ENCODE measurements at places on chromosomes 6 and 20.

GRCh38 chr6:39729945-39730344 lies 4.7 kb upstream of the KIF6 start:
- no peak for DNase-seq

DNA sequence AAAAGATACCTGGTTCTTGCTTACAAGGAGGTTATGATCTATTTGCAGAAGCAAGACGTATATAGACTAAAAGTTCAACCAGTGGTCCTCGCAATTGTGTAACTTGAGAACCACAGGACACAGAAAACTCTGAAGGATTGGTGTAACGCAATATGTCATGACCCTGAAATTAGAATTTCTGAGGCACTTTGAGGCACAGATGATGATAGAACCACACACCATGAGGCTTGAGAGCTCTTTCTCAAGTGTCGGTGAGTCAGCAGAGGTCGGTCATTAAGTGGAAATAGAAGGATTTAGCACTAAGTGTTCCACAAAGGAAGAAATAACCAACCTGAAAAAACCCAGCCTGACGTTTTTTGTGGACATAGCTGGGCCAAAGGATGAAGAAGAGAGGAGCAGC lies 15.3 kb upstream of the CCN2 start:
- DNase-seq = no peak

GRCh38 chr20:56755201-56755600 lies 126.1 kb downstream of the TFAP2C start:
- DNase-seq = no peak

- no peak for DNase-seq
Measured at GRCh38 chr6:9463311-9463710, 951.6 kb downstream of the TFAP2A start.

GRCh38 chr6:27591699-27592480 lies 119.0 kb upstream of the ZNF184 start:
- peak; percentile 19 for DNase-seq

- no peak for DNase-seq
Measured at GRCh38 chr6:134115715-134116074, 63.3 kb upstream of the SLC2A12 start.

- no peak for DNase-seq
Measured at GRCh38 chr6:90190752-90191395, 105.8 kb downstream of the BACH2 start.

- DNase-seq = no peak
Measured at GRCh38 chr20:3557237-3557785, 86.5 kb downstream of the ATRN start.

GRCh38 chr20:57220337-57221145 lies 45.9 kb downstream of the BMP7 start:
- no peak for DNase-seq

GRCh38 chr6:113862112-113862511 lies 5.0 kb downstream of the MARCKS start:
- DNase-seq = no peak

DNA sequence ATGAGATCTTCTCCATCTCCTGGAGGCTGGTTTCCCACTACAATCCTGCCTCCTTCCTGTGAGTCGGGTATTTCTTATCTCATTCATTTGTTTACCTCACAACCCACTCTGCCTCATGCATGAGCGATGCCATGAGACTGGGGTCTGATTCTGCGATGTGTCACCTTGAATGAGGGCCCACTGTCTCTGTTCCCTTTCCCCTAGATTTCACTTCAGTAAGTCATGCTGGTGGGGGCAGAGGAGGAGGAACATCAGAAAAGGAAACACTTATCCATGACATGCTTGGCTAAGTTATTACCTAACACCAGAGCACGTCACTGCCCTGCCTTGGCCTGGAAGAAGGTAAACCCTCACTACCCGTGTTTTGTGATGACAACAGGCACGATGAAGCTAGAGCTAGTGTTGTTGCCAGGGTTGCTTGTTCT lies 337.4 kb upstream of the PRDM1 start:
- DNase-seq = no peak

DNA sequence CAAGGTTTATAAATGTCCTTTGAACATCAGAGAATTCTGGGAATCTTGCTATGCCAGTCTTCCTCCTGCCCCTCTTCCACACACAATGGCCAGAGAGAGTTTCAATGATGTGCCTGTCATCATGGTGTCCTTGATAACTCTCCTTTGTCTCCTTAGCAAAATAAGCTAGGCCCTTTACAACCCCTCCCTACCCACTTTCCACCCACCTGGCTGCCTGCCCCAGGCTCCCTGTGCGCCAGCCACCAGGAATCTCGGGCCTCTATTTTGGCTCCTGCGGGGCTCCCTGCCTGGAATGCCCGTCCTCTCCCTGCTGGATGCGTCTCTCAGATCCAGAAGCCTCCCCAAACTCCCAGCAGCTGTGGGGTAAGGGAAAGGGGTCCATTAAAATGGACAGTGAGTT lies 60.9 kb downstream of the NCR2 start:
- DNase-seq = no peak

DNA sequence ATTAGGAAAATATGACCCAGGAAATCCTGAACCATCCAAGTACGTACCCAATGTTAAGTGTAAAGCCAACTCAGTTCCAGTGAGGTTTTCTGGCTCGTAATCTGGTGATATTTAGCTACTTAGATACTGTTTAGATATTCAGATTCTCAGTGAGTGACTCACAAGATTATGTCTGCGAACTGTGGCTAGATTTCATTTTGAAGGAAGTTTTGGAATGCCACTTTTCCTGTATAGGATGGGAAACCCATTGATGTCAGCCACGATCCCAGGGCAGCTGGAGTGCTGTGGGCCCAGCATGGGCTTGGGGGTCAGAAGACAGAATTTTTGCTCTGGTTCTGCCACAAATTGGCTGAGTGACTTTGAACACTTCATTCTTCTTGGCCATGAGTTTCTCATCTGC lies 76.3 kb downstream of the TMEM170B start:
- no peak for DNase-seq

DNA sequence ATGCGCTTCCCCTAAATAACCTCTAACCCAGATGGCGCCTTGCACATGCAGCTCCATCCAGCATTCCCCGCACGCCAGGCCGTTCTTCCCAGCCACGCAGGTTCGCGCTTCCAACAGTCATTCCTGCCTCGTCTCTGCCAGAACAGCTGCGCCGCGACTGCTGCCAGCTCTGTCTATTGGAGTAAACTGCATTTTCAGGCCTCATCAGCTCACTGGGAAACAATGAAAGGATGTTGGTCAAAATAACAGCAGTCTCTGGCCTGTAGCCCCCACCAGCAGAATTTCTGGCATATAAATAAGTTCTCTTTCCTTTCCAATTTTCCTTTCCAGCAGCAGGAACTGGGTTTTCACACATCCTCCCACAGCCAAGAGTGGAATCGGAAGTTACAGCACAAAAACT lies 14.6 kb downstream of the NRSN1 start:
- no peak for DNase-seq

- no peak for DNase-seq
Measured at GRCh38 chr6:141050471-141050870, 1082.3 kb upstream of the GJE1 start.

GRCh38 chr6:53089948-53090347 lies 24.7 kb downstream of the FBXO9 start:
- DNase-seq = no peak

- peak; percentile 93 for DNase-seq
Measured at GRCh38 chr20:32207626-32208498, at the start of the genes PLAGL2 and POFUT1. TSS of gene PLAGL2 (minus strand) at chr20:32207743. CDS start at chr20:32202178, 5,565 bp downstream. TSS of gene POFUT1 (plus strand) at chr20:32207880. CDS start at chr20:32207942, 62 bp downstream.

DNA sequence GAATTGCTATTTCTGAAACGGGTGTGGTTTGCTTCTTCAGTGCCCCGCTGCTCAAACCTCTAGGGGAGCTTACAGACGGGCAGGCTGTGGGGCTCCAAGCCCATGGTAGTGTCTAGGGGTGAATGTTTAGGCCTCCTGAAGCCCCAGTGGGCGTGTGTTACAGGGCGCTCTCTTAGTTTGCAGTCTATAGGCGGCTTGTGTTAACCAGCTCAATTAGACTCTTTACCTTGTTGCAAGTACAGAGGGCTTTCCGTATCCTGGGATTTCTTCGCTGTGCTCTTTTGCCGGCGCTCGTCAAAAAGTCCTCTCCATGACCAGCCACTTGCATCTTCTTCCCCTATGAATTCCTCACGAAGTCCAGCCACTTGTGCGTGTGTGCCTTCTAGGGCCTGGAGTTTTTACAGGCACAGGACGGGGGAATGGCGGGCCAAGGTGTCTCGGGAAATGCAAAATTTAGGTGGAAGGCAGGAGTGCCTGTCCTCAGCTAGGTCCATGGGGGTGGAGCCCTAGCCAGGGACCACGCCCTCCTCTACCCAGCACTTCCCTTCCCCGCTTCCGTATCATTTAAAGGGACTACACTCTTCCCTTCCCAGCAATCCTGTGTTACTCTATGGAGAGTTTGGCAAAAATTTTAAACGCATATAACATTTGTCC lies 94.5 kb downstream of the HTR1B start:
- no peak for DNase-seq

- DNase-seq = no peak
Measured at GRCh38 chr20:24751551-24751950, 197.5 kb upstream of the CST7 start.

- no peak for DNase-seq
Measured at GRCh38 chr6:21135484-21136013, 458.0 kb upstream of the SOX4 start.

DNA sequence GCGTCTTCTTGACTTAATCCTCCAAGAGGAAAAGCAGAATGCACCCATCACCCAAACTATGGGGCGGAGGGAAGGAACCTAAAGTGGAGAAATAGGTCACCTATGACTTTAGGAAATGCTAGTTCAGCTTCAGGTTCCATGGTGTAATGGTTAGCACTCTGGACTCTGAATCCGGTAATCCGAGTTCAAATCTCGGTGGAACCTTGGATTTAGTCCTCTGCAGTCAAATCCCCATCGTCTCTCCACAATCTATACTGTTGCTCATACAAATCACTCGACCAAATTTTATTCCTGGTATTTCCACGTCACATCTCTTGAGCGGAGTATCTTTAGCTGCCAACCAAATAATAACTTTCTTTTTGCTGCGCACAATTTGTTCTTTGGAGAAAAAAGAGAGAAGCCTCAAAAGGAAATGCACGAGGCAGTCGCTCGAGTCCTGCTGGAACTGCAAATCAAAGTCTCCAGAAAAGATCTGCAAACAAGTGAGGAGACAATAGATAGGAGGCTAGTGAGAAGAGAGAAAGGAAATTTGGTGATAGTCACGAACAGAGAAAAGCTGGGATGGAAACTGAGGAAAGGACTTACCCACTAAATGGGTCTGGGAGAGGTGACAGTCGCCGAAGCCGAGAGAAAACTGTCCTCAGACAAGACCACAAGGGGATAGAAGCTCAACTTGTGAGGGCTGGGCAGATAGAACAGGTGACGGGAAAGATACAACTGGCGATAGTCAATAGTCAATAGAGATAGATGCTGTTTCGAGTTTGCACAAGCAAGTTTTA lies 16.6 kb downstream of the POM121L2 start:
- no peak for DNase-seq

DNA sequence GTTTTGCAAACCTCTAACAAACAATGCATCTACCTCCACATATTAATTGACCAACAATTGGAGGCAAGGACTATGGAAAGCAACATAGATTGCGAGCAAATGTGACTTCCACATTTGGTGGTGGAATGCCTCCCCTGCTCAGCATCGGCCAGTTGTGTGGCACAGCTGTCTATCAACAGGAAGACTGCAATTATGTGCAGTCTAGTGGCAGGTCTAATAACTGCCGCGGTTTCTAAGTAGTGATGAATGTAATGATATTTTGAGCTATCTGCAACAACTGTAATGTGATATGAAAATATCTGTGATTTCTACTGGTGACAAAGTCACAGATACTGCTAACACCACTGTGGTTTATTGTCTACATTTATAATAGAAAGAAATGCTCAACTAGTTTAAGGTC lies 56.8 kb downstream of the NCR2 start:
- no peak for DNase-seq

GRCh38 chr6:109458774-109459531 lies 3.4 kb upstream of the MICAL1 start:
- peak; percentile 65 for DNase-seq

- DNase-seq = no peak
Measured at GRCh38 chr20:50562262-50562701, 52.1 kb downstream of the PTPN1 start.

DNA sequence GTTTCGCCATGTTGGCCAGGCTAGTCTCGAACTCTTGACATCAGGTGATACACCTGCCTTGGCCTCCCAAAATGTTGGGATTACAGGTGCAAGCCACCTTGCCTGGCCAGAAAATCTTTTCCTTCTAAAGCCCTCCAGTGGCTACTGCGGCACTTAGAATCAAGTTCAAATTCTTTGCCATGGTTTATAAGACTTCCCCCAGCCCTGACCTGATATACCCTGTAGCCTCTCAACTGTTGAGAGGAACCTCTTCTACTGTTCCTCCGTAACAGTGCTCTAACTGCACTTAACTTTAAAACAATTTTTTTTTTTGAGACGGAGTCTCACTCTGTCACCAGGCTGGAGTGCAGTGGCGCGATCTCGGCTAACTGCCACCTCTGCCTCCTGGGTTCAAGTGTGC lies 235.6 kb downstream of the BCAS1 start:
- DNase-seq = no peak

GRCh38 chr20:40547483-40548091 lies 141.4 kb downstream of the MAFB start:
- DNase-seq = no peak

- DNase-seq = no peak
Measured at GRCh38 chr6:151180330-151181048, 59.3 kb upstream of the AKAP12 start.

- no peak for DNase-seq
Measured at GRCh38 chr20:29472606-29473005, 1784.9 kb upstream of the DEFB115 start.

- DNase-seq = no peak
Measured at GRCh38 chr20:59743308-59743707, 139.0 kb downstream of the PHACTR3 start.

- no peak for DNase-seq
Measured at GRCh38 chr6:12436683-12437082, 146.5 kb downstream of the EDN1 start.

- no peak for DNase-seq
Measured at GRCh38 chr20:50982363-50982762, 23.7 kb downstream of the MOCS3 start.

- DNase-seq = peak; percentile 49
Measured at GRCh38 chr6:43669922-43670622, 17.5 kb downstream of the MRPS18A start.

- DNase-seq = no peak
Measured at GRCh38 chr6:136181861-136182260, 68.2 kb downstream of the MTFR2 start.

DNA sequence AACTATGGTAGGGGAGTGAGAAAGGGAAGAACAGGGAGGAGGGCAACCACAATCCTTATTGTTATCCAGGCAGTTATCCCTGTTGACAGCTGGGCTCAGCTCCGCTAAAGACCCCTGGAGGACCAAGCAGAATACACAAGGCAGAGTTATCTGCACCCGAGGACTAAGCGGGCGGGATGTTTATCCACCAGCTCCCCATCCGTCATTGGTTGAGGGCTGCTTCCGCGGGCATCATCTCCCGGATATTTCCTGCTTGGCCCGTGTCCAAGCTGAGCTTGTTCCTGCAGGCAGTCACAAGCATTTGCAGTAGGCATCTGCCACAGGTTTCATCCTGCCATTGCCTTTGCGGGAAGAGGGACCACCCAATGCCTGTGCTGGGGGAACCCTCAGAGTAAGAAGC lies 102.1 kb downstream of the DLGAP4 start:
- no peak for DNase-seq

GRCh38 chr20:33811776-33812151 lies 616 bp downstream of the CHMP4B start:
- DNase-seq = no peak

GRCh38 chr20:58829531-58829941 lies 21.2 kb downstream of the GNAS-AS1 start:
- no peak for DNase-seq

GRCh38 chr20:30610029-30610693 lies 647.3 kb upstream of the DEFB115 start:
- DNase-seq = no peak
